Lower lobe of right lung (tissue), 2 donors: ENCODE measurements at places on chromosomes 7 and 10. TPM values are rescaled to one million over a fixed set of nuclear protein-coding genes. Genes with fewer than 3 reads are reported as not detected.

The ATG9B gene
- 0.38 TPM for total RNA-seq

The SMO gene
- 3.1 TPM for total RNA-seq

DNA sequence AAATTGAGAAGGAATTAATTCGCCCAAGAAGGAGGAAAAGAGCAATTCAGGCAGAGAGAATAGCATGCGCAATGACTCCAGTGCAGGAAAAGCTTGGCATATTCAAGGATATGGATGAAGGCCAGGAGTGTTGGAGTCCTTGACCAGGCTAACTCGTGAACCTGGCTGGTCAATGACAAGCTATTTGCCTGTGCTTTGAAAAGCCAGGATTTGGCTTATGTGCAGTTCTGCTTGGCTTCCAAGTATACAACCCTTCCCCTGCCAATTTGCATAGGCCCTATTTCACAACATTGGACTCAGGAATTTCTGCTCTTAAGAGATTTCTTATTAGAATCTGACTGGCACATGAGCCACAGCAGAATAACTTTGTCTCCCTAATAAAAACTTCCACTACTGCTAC lies 72.3 kb upstream of the SP8 start:
- no peak for DNase-seq

GRCh38 chr10:85741626-85742300 lies 624.8 kb downstream of the GRID1 start:
- DNase-seq = no peak
